Heart left ventricle (tissue), 16 donors: ENCODE measurements at places on chromosomes 12 and 14. TPM values are rescaled to one million over a fixed set of nuclear protein-coding genes. Genes with fewer than 3 reads are reported as not detected.

DNA sequence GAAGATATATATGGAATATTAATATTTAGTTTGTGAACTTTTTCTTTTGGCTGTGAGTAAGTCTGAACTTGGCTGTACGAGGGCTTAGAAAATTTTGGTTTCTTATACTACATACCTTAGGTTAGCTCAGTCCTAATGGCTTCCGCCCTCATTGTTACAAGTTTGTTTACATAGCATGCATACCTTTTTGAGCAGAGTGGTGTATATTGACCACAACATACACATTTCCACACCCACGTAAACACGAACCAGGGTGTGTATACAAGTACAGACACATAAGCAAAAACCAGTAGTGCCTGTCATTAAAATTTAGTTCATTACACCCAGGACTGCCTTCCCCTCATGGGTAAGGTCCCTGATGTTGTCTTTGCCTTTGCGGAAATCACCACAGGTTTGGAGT is 230.2 kb upstream of the RGS6 start:
- DNase-seq = no peak

DNA sequence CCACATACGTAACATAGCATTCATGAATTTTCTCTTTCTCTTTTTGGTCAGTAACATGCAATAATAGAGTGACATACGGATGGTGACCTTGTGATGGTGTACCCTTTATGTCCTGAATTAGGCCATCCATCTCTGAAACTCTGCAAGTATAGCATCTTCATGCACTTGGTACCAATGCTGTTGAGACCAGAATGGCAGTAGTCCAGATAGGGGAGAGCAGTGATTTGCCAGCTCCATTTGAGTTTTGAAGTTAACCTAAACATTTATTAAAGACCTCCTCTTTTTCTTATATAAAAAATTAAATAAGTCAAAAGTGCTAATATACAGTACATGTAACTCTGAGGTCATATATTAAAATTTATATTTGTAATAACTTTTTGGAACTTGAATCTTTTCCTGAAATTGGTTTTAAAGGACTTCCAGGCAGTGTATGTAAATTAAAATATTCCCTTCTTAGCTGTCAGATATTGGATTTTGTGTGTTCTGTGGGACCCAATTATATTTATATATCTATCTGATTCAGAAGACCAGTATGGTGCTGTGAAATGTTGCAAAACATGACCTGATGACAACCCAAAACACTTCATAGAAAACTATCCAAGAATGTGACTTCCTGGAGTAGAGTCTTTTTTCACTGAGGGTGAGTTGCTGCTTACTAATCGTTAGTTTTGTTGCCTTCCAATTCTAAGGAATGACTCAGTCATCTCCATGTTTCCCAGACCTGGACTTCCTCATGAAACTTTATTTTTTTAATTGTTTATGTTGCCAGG is 3.5 kb downstream of the ELK3 start:
- no peak for DNase-seq

DNA sequence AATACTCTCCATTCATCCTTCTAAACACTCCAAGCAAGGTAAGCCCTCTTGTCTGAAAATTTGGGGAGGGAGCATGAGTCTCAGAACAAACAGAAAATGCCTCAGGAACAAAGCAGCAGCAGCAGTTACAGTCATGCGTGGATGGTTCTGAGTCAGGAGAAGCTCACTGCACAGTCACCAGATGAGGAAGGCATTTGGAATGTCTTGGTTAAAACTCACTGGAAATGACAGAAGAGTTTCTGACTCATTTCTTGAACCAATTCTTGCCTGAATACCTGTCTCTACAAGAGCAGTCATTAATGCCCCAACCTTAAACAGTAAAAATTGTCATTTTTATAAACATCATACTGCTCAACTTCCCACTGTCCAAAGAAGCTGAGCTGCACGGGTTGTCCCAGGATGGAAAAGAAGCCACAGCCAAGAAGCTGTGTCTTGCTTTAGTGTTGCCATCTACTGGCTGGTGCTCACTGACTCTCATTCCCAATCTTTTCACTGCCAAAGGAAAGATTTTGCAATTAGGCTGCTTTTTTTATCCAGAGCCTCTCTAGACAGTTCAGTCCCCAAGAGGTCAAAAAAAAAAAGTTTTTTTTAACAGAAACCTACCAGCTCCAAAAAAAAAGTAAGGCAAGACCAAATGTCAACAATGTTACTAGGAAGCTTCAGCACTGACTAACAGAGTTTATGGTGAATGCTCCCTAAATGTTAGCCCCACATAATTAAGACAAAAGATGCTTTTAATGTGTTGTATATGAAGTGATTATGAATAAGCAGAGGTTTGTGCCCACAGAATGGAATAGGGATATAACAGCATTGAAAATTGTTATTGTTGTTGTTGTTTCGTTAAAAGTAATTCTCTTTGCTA is 40.4 kb downstream of the KICS2 start:
- no peak for DNase-seq

DNA sequence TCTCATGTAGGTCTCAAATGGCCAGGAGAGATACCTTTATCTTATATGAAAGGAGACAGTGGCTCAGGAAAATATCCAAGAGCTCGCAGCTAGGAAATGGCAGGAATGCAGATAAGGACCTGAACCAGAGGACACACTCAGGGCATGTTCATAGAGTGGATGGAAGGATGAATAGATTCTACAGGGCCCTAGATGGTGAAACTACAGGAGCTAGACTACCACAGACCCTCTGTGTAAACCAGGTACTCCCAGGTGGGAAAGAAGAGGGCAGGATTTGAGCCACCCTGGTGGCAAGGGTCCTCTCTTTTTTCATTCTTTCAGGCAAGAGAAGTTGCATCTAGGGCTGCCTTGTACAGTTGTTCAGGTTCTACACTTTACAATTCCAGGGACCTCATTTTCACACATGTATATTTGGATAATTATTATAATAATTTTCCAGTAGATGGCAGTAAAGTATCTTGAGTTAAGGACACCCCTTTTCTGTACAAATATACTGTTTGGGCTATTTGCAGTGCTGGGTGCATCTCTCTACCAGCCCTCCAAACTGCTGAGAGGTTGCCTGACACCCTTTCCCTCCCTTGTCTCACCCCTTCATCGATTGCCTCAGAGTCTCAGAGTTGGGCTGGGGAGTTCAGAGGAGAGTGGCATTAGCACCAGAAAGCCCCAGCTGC is 10.5 kb upstream of the ZDHHC22 start:
- DNase-seq = no peak

GRCh38 chr12:11965258-11965910 is 105.4 kb upstream of the BCL2L14 start:
- no peak for DNase-seq

- no peak for DNase-seq
These were observed 143.6 kb downstream of the EMP1 start for GRCh38 chr12:13340149-13340548.

IFT81 gene
- total RNA-seq = 6.1 TPM

GALNT16 gene
- total RNA-seq = 49.4 TPM

ANKRD33 gene
- not detected for total RNA-seq

ISM2 gene
- total RNA-seq = not detected
